AG09309 (cell line): ENCODE measurements at places on chromosomes 5 and 9.

GRCh38 chr5:147578228-147579024, 68.6 kb upstream of the DPYSL3 start:
- no peak for DNase-seq

- DNase-seq: no peak
Measured at GRCh38 chr5:137504916-137505315, 5.8 kb upstream of the SPOCK1 start.

GRCh38 chr9:131140550-131140949, 15.2 kb downstream of the NUP214 start:
- no peak for DNase-seq

DNA sequence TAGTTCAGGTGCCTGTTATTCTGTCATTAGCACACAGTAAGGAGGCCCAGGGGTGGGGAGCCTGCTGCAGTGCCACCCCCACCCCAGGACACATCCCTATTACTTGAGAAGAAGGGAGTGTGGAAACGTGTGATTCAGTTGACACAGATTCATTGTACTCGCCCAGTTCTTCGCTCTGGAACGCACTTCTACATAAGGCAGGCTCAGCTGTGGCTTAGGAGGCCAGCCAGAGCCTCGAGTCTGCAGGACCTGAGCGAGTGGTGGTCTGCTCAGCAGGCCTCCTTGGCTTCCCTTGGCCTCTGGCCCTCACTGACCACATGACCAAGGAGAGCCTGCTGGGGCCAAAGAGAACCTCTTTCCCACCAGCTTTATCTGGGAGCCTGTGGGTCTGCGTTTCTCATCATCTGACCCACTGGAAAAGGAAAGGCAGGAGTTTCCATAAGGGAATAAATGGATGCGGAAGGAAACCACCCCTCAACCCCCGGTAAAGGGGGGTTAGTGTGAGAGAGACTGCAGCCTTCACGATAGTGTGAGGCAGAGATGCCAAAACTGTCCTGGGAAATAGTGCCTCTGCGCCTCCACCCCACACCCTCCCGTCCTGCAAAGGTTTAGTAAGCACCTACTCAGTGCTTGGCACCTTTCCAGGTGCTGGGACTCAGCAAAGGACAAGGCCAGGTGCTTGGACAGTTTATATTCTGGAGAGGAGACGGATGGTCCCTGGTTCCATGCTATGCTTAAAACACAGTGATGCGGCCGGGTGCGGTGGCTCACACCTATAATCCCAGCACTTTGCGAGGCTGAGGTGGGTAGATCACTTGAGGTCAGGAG, 73.7 kb downstream of the PPARGC1B start:
- DNase-seq: no peak

DNA sequence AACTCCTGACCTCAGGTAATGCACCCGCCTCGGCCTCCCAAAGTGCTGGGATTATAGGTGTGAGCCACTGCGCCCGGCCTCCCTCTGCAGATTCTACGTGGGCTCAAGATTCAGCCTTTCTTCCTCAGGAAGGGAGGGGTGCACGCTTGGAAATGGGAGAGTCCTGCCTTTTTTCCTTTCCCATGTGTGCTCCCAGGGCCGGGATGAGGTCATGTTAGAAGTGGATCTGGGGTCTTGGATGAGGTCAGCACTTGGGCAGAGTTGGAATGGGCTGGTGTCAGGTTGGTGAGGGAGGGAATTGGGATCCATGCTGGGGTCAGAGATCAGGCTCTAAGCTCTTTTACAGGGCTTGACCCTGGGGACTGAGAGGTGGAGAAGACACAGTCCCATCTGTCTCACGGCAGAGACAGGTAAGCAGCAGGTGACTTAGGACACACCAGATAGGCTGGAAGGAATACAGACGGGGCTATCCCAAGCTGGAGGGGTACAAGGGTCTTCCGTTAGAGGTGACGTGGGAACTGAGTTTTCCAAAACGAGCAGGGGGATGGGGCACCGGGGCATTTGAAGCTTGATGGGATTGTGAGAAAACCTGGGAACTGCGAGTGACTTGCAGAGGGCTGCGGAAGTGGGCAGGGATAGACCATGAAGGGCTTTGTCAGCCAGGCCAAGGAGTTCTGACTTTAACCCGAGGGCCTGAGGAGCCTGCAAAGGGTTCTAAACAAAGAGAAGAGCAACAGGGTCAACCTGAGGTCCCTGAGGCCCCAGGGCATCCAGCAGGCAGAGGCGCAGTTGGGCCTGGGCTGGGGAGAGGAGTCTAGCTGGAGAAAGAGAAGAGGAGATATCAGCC, 1.8 kb upstream of the AQP7 start:
- DNase-seq: no peak

DNA sequence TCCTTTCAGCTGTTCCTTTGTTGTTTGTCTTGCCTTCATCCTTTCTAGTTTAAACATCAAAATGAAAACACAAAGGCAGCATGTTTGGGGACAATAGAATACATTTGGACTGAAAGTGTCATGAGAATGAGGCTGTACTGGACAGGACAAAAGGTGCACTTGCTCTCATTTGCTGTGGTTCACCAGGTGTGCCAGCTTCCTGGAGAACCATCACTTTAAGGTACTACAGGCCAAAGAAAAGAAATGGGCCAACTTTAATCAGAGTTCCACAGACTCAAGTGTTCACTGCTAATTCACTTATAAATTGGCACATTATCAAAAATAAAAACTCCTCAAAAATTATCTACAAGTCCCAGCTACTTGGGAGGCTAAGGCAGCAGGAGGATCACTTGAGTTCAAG, 53.8 kb downstream of the ABHD17B start:
- no peak for DNase-seq
